ENCODE measurements at places on chromosomes 6 and 20.

DNA sequence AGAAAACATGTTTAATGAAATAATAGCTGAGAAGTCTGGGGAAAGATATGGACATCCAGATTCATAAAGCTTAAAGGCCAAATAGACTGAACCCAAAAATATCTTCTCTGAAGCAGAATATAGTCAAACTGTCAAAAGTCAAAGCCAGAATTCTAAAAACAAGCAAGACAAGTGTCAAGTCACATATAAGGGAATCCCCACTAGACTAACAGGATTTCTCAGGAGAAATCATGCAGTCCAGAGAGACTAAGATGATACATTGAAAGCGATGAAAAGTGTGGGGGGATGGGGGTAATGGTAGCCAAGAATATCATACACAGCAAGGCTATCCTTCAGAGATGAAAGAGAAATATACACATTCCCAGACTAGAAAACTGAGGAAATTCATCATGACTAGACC lies 112.4 kb upstream of the RUNX2 start:
- no peak for DNase-seq

- DNase-seq = no peak
Observed at GRCh38 chr6:3252861-3253596, 5.7 kb upstream of the PSMG4 start.

GRCh38 chr6:163790266-163790840 lies 375.8 kb downstream of the QKI start:
- DNase-seq = no peak

GRCh38 chr6:73388800-73389512 lies 5.7 kb upstream of the DDX43 start:
- peak; percentile 22 for DNase-seq

DNA sequence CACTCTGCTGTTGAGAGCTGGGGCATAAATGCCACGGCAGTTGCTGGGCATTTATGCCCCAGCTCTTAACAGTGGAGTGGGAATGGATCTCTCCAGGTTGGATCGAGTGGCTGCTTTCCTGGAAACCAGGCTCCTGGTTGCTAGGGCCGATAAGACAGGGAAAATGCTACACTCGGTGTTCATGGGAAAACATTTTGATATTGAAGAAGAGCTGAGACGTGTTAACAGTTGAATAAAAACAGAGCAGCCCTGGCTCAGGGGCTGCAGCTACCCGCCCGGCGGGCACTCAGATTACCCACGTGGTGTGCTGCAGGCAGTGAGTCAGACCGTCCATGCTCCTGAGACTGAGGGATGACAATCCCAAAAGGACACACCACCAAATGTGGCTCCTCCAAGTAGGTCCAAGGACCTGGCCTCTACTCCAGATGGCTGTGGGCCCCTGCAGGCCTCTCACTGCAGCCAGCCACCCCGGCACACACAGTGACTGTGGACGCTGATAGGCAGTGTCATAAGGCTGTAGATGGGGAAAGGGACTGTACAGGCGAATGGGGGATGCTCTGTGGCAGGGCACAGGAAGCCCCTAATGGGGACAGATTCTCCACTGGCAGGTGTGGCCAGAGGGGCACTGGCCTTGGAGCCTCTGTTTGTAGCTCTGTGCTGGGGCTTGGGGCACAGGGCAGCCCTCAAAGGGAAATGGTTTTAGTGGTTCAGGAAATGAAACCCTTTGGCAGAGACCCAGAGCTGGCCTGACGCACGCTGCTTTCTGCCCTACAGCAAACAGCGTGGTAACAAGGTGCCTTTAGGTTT lies 237.8 kb downstream of the LY86 start:
- DNase-seq = no peak

GRCh38 chr6:89840538-89840937 lies 10.9 kb downstream of the CASP8AP2 start:
- DNase-seq = no peak

GRCh38 chr20:53352727-53353440 lies 240.8 kb downstream of the ZNF217 start:
- DNase-seq = no peak

GRCh38 chr6:4848382-4849068 lies 72.3 kb downstream of the CDYL start:
- no peak for DNase-seq

- no peak for DNase-seq
Observed at GRCh38 chr6:160996131-160996601, 4.6 kb downstream of the MAP3K4 start.

DNA sequence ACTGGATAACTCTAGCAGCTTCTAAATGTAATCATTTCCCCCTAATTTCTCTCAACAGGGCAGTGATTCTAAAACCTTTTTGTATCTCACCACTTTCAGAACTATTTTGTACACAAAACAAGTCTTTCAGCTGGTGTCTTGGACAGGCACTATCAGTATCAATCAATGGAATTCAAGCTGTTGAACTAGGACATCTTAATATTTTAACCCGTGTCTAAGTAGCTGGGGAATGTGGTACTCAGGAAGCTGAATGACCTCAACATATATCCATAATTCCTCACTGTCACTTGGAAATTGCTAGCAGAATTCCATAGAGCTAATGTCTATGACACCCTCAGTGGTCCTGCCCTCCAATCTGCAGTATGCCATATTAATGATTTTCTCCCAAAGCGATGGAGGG lies 24.5 kb downstream of the ADAT2 start:
- no peak for DNase-seq

- no peak for DNase-seq
Observed at GRCh38 chr20:44309763-44310663, 989 bp downstream of the FITM2 start.

DNA sequence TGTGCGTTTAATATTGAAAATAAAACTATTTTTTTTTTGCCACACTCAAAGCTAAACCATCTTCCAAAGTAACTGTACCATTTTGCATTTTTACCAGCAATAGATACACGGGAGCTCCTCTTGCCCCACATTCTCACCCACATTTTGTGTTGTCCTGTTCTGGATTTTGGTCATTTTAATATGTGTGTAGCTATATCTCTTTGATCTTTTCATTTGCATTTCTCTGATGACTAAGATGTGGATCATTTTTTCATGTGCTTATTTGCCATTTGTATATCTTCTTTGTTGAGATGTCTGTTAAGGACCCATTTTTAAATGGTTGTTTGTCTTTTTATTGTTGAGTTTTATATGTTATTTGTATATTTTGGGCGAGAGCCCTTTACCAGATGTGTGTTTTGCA lies 1543.5 kb downstream of the GRIK2 start:
- DNase-seq = no peak

DNA sequence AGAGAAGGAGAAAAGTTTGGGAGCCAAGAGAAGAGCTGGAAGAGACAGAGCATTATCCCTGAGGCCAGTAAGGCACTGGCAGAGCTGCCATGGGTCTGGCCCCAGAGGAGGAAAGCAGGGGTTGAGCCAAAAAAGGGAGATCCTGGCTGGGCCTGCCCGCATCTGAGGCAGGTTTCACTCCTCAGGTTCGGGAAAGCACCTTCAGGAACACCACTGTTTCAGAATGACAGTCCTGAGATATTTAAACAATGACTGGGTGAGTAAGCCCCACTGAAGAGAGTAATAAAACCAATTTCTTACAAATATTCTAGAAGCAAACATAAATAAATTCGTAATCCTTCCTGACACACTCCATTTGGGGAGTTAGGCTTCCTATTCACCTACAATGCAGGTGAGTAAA lies 152.2 kb downstream of the BACH2 start:
- no peak for DNase-seq

GRCh38 chr6:30750379-30750668 lies 6.0 kb upstream of the IER3 start:
- no peak for DNase-seq

GRCh38 chr20:5077761-5078387 lies 41.9 kb downstream of the PCNA start:
- no peak for DNase-seq

DNA sequence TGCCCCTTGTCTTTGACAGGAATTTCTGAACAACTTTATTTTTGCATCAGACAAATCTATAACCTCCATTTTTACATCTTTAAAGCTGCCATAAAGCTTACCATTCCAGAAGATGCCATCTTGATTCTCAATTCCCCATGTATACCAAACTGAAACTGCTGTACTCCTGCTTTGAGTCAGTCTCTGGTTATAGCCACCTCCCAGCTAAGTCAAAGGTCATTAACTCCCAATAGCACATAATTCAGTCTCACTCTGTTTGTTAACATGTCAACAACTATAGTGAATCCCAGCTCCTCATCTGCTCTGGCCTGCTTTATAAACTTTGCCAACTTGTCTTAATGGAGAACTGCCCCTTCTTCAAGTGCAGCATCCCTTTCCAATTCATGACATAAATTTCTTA lies 343.6 kb downstream of the FRK start:
- DNase-seq = no peak

- no peak for DNase-seq
Observed at GRCh38 chr20:50092436-50092835, 20.5 kb downstream of the UBE2V1 start.

DNA sequence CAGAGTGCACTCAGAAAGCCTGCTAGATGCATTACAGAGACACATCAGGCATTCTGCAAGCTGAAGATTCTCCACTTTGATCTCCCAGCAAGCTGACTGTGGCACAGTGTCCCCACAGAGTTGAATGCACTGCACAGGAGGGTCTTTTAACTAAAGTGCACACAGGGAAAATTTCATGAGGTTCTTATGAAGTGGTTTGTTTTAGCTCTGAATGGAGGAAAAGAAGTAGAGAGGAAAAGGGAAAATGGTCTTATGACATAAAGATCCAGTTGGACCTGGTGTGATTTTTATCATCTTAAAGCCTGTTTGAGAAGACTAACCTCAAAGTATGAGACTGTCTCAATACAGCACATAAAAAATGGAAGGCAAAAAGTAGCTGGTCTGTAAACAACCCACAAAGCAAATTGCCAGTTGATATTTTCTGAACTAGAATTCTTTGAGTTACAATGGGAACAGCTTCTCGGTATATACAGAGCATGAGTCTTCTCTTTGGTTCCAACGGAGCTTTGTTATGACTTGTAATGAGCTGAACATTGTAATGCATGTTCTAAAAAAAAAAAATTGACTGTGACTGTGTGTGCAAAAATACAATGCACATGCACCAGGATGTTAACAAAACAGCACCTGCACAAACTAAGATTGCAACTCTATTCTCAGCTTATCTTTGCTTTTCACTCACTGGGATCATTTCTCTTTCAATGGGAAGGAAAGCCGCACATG lies 383.0 kb upstream of the ID4 start:
- DNase-seq = no peak

- no peak for DNase-seq
Observed at GRCh38 chr6:160358225-160359119, 10.3 kb downstream of the SLC22A3 start.

DNA sequence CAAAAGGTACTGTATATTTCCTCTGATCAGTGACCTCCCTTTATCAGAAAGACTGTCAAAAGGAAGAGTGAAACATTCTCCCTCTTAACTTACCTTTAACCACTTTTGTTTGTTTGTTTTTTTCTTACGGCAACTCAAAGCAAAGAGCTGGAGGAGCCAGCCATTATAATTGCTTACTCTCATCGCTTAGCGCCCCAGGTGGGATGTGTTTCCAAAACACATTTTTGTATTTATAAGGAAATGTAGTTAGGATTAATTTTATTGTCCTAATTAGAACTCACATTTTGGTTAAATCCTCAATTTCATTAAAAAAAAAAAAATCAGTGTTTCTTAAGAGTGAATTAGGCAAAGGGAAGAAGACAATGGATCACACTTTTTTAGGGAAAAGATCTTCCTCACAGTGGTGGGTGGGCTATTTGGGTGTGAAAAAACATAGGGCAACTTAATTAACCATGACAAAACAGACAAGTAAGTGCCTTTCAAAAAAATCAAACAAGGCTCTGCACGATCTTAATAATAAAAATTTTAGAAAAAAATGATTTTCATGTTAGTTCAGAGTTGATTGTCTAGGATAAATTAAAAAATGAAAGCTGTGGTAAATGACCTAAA lies 1.2 kb upstream of the PHACTR2 start:
- no peak for DNase-seq

DNA sequence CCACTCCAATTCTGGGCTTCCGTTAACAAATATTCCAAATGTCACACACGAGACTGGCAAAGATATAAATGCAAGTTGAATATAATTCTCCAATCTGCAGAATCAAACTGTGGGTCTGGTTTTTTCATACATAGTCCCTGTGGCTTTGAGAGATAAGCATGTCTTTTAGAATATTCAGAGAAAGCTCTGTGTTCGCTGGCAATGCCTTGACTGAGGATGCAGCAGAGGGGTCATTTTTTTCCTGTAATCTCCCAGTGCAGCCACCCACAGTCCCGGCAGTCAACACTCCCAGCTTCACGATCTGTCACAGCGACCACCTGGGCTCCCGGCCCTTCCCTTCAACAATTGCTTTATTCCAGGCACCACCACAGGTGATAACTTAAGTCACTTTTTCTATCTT lies 30.5 kb downstream of the MUC22 start:
- DNase-seq = no peak

DNA sequence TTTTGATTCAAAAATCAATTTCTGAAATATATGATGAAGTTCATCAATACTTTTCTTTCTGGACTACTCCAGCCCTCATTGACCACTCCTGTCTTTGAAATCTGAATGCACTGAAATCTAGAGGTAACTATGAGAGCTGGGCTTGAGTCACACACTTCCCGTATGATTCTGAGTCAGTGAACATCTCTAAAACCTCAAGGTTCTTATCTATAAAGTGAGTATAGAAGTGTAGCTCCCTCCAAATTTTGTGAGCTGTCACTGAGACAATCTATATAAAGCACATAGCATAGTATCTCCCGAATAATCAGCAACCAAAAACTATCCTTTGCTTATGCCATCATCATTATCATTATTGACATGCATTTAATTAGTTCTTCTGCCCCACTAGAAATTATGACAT lies 182.4 kb downstream of the TSHZ2 start:
- no peak for DNase-seq

DNA sequence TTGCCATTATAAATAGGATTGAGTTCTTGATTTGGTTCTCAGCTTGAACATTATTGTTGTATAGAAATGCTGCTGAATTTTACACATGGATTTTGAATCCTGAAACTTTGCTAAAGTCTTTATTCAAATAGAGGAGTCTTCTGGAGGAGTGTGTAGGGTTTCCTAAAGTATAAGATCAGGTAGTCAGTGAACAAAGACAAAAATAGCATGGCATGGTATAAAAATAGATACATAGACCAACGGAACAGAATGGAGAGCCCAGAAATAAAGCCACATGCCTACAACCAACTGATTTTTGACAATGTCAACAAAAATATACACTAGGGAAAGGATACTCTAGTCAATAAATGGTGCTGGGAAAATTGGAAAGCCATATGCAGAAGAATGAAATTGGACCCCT lies 740.1 kb downstream of the QKI start:
- no peak for DNase-seq
